Inflammatory macrophage treated with lipopolysaccharide for 1 hour (primary cell): ENCODE measurements at places on chromosomes 11 and 22.

DNA sequence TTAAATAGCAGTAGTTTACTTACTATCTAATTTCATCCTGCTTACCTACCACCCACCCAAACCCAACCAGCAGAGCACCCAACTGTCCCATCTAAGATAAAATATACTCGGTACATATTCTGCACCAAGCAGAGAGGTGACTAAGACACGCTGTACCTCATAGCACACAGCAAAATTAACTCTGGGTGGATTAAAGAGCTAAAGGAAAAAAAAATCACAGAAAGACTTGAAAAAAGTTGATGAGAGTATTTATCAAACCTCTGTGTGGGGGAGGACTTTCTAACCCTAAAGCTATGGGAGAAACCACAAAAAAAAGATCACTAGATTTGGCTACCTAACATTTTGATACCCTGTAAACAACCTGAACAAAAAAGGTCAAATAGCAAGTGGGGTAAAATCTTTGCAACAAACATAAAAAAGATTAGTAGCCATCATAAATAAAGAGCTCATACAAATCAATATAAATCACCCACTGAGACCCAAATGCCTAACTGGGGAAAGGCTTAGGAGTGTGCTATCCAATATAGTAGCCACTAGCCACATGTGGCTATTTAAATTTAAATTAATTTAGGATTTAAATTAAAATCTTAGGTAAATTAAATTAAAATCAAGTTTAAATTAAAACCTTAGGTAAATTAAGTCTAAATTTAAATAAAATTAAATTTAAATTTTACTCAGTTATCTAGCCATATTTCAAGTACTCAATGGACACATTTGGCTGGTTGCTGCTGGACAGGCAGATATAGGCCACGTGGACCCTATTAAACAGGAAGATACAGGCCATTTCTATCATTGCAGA lies 25.6 kb upstream of the CD5 start:
- DNase-seq: no peak

- DNase-seq: no peak
Observed at GRCh38 chr11:2092956-2093412, 46.2 kb downstream of the IGF2 start.

DNA sequence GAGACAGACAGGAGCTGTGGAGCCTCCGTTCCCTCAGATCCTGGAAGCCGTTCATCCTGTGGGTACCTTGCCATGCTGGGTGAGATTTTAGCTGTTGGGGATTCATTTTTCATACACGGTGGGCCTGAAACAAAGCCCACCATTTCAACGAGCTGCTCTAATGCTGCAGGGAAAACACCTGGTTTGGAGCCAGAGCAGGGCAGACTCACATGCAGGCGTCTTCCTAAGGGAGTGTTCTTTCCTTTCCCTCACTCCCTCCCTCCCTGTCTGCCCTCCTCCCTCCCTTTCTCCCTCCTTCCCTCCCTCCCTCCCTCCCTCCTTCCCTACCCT lies 52.5 kb downstream of the CD6 start:
- no peak for DNase-seq

DNA sequence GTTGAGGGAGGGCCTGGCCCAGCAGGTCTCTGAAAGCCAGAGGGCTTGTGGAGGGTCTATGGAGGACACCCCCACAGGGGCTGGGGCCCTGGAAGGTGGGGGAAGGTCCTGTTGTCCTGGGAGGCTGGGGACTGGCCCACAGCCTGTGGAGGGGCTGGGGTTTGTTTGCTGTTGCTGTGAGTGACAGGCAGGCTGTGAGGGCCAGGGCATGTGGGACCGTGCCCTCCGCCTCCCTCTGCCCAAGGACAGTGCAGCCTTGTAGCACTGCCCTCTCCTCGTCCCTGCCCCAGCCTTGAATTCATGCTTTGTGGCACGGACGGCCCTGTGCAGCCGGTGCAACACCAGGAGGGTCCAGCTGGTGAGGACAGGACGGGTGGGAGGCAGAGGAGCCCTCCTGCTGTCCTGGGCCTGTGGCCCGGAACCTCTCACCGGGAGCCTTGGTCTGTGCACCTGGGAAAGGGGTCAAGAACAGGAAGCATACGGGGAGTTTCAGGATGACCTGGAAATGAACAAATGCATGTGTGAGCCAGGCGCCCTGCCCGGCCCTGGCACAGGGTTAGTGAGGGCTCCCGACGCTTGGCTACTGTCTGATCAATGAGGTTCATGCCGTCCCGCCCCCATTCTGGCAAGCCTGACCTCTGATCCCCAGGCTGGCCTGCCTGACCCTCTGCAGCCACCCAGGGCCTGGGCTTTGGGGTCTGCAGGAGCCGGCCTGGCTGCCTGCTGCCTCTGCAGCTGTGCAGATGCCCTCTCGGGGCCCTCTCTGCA lies 37.4 kb upstream of the PRODH start:
- no peak for DNase-seq

GRCh38 chr22:28914201-28914600 lies 30.8 kb downstream of the ZNRF3 start:
- DNase-seq: no peak

GRCh38 chr11:78313181-78313795 lies 104.3 kb downstream of the GAB2 start:
- DNase-seq: no peak

DNA sequence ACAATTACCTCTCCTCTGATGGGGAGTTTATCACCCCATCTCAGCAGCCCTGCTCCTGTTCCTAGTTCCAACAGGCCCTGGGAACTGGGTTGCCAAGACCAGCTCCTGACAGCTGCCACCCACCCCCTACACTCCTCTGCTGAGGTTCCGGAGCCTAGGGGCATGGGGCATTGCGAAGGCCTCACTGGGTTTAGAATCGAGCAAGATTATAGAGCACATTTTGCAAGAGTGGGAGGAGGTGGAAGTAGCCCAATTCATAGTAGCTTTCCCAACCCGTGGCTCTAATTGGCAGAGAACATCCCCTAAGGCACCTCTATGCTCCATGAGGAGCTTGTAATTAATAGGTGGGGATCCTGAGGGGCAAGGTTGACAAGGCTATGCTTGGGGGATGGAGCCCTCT lies 23.0 kb downstream of the MYEOV start:
- DNase-seq: no peak

- DNase-seq: no peak
Observed at GRCh38 chr11:103894034-103894433, 142.4 kb upstream of the DDI1 start.
